ENCODE measurements at places on chromosomes 2 and 18. TPM values are rescaled to one million over a fixed set of nuclear protein-coding genes. Genes with fewer than 3 reads are reported as not detected.

GRCh38 chr2:10520926-10521325, 72.8 kb upstream of the ODC1 start:
- peaks cover 3% of the 10 kb centered on the region for H3K27me3 ChIP-seq
- no peak overlapping the region for H3K4me3 ChIP-seq
- DNase-seq: no peak
- H3K27ac ChIP-seq: no peak overlapping the region
- no peaks in the 10 kb centered on the region for H3K4me1 ChIP-seq

REG1A gene
- 37.3 TPM for total RNA-seq

- H3K4me1 ChIP-seq: peaks cover 5% of the 10 kb centered on the region
- H3K27me3 ChIP-seq: peaks cover 7% of the 10 kb centered on the region
- no peaks in the 10 kb centered on the region for H3K36me3 ChIP-seq
- H3K27ac ChIP-seq: no peak overlapping the region
These were observed 234.8 kb upstream of the PIK3C3 start for GRCh38 chr18:41720226-41720625.

PRR30 gene
- total RNA-seq: not detected

- no peak overlapping the region for H3K27ac ChIP-seq
- no peaks in the 10 kb centered on the region for H3K36me3 ChIP-seq
- no peak overlapping the region for H3K4me3 ChIP-seq
- DNase-seq: no peak
- H3K4me1 ChIP-seq: peaks cover 12% of the 10 kb centered on the region
- H3K27me3 ChIP-seq: peaks cover 3% of the 10 kb centered on the region
These were observed 41.9 kb upstream of the AAK1 start for GRCh38 chr2:69685321-69686048.

DNA sequence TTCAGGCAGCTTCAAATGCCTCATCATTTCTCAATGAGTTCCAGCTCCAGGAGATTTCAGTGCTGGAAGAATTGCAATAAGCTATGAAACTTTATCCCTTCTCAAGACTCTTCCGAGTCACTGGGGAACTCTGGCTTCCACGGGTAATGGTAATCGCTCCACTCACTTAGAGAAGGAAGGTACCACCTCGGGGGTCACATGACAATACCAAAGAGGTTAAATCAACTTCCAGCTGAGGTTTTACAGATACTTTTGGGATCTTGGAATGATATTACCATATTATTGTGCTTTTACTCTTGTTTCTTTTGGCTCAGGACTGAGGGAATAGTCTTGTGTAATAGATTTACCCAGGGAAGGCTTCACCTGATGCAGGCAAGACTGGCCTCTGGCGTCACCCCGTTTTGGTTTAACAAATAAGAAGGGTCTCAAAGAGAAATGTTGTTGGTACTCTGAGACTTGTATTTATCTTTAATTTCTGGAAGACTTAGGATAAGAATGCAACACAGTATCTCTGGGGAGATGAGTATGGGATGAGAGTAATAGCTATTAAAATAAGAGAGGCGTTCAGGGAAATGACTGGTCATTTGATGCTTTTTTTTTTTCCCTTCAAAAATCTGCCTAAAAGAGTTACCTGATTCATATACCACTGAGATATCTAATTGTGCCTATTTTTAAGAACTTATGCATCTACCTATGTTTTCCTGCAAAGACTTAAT, 316.9 kb upstream of the ZEB2 start:
- no peak for DNase-seq
- H3K27me3 ChIP-seq: peaks cover 6% of the 10 kb centered on the region
- H3K4me1 ChIP-seq: peaks cover 9% of the 10 kb centered on the region

DNA sequence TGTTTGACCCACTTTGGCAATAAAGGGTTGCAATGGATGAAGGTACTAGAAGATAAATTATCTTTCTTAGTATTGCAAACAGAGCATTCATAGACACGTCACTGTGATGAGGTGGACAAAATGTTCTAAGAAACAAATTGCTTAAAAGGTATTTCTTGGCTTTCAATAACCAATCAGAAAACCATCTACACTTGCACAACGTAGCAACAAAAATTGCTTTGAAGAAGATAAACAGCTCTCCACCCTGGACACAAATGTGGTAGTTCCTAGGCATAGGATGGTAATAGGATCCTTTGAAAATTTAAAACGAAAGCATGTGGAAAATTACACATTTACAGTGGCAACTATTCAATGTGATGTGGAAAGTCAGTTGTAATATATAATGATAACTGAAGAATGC, 439.9 kb upstream of the ETAA1 start:
- peaks cover 36% of the 10 kb centered on the region for H3K4me1 ChIP-seq
- H3K4me3 ChIP-seq: no peak overlapping the region
- H3K27ac ChIP-seq: no peak overlapping the region
- DNase-seq: no peak
- peaks cover 4% of the 10 kb centered on the region for H3K36me3 ChIP-seq

DNA sequence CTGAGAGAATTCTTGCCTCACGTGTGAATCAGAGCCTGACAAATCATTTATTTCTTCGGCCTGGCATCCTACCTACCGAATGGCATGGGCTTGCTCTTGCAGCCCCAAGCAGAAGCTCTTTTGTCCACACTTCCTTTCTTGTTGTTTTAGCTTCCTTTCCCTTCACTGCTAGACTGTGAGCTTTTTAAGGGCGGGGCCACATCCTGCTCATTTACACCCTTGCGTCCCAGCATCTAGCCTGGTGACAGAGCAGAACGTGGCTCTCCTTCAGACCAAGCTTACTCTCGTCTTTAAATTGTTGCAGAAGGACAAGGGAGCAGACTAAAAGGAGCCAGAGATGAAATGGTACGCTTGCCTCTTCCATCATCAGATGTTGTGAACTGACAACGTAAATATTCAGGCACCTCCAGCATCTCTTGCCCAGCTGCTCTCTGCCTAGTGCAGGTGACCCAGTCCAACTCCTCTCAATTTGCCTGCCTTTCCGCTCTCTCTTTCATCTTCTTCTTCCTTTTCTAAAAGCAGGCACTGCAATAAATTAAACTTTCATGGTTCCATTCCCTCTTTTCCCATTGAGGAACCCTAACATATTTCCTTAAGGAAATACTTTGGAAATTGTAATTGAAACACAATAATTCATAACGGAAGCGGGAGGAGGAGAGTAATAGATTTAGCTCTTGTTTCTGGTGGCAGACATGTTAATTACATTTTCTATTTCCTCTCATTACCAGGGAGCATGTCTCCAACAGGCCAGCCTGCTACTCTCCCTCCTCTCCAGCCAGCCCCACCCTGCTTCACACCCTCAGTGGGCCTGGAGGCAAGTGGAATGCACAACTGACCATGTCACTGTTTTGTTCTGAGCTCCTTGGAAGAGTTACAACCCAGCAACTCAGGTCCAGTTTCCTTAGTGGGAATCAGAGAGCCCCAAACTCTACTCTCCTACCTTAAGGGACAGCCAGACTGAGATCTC, 228.1 kb upstream of the TRIB2 start:
- H3K36me3 ChIP-seq: no peaks in the 10 kb centered on the region
- no peaks in the 10 kb centered on the region for H3K27me3 ChIP-seq
- no peak overlapping the region for H3K4me3 ChIP-seq
- no peak for DNase-seq
- H3K4me1 ChIP-seq: no peaks in the 10 kb centered on the region

- no peaks in the 10 kb centered on the region for H3K4me1 ChIP-seq
- DNase-seq: no peak
- H3K4me3 ChIP-seq: no peak overlapping the region
- H3K27me3 ChIP-seq: no peaks in the 10 kb centered on the region
- H3K36me3 ChIP-seq: peaks cover 40% of the 10 kb centered on the region
These were observed 41.6 kb downstream of the CREB1 start for GRCh38 chr2:207571370-207571769.

DNA sequence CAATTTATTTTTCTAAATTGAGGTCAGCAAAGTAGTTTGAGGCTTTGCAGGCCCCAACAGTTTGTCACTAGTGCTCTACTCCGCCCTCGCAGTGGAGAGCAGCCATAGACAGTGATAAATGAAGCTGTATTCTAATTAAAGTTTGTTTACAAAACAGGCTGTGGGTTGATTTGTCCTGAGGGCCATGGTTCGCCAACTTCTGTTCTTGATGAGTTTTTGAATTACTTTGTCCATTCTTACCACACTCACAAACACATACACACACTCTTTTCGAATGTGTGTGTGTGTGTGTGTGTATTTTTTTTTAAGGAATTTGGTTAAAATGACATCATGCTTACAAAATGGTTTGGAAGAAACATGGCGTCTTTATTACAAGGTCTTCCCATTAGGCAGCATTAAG, 68.6 kb downstream of the MTCL1 start:
- no peaks in the 10 kb centered on the region for H3K27me3 ChIP-seq
- H3K4me1 ChIP-seq: peaks cover 40% of the 10 kb centered on the region
- peak; percentile 11 for DNase-seq
- H3K27ac ChIP-seq: peak overlapping the region; percentile 70
- H3K36me3 ChIP-seq: peaks cover 3% of the 10 kb centered on the region
- H3K4me3 ChIP-seq: no peak overlapping the region

OXER1 gene
- 2.8 TPM for total RNA-seq

C2orf49 gene
- total RNA-seq: 25.8 TPM

DNA sequence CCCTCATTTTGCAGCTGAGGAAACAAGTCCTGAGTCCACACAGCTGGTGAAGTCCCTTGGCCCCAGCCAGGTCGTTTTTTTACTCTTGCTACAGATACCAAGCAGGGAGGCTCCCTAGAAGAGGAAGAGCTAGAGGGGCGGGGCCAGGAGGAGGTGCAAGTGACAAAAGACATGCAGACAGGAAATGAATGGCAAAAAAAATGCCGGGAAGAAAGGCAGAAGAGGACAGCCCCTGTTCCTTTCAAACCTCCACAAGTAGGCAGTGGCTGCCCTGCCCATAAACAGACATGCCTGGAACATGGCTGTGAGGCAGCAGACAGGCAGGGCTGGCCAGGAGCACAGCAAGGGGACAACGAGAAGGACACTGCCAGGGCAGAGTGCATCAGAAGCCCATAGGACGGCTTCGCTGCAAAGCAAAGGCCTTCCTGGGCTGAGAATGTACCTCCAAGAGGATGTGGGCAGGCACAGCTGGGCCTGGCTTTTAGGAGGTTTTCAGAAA, 108.7 kb downstream of the ZBTB7C start:
- peaks cover 24% of the 10 kb centered on the region for H3K4me1 ChIP-seq
- peaks cover 2% of the 10 kb centered on the region for H3K27me3 ChIP-seq
- no peak for DNase-seq
- no peaks in the 10 kb centered on the region for H3K36me3 ChIP-seq

TRIM43 gene
- not detected for total RNA-seq

DNA sequence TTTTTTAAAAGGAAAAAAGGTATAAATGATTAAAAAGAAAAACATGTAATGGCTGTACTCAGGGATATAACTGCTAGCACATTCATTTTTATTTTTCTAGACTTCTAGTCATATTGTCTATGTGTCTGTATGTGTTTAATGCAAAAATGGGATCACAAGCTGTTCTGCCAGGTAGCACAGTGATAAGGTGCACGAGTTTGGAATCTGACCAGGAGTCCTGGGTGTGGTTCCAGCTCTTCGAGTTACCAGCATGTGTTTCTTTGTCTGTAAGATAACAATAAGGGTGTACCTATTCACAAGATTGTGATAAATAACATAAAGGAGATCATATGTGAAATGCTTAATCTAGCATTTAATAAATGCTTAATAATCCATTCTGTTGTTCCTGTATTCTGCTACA, 145.3 kb downstream of the PKP4 start:
- H3K4me1 ChIP-seq: peaks cover 12% of the 10 kb centered on the region
- H3K27ac ChIP-seq: no peak overlapping the region
- no peak overlapping the region for H3K4me3 ChIP-seq
- no peaks in the 10 kb centered on the region for H3K27me3 ChIP-seq
- no peak for DNase-seq
- peaks cover 16% of the 10 kb centered on the region for H3K36me3 ChIP-seq

DNA sequence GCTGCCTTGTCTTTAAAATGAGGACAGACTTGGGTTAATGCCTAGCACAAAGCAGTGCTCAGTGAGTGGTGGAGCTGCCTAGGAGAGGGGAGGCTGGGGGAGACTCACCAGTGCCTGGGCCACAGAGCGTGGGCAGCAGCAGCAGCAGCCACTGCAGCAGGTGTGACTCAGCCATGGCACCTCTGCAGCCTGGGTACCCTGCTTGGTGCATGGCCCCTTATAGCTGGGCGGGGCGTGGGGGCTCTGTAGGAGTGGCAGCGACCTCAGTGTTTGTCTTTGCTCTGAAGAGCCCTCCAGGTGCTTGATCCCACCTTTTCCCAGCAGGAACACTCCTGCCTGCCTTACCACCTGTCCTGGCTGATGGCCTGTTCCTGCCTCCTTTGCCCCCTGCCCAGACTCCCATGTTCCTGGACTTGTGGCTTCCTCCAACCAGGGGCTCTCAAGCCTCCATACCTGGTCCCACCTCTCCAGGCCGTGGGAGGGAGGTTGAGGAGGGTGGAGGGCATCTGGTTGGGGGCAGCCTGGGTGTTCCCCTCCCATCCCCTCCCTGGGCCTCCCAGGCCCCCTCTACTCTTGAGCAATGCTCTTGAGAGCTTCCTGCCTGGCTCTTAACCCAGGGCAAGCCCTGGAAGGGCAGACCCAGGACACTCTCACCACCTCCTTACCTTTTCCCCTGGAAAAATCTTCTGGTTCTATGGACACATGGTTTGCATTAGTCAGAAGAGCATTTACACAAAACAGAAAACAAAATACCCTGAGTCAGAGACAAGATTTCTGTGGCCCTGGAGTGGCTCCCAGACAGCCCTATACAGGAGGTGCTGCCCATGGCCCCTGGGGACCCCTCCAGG, at the start of gene SFTPB:
SFTPB (minus strand) TSS at position 191 of the 848 bp plus-strand sequence; CDS start at position 175, 16 bp downstream.
- no peak within 1 kb of the TSS for H3K4me3 ChIP-seq
- DNase-seq: no peak
- H3K36me3 ChIP-seq: no peaks in the 10 kb centered on the region
- H3K4me1 ChIP-seq: peaks cover 7% of the 10 kb centered on the region

DNA sequence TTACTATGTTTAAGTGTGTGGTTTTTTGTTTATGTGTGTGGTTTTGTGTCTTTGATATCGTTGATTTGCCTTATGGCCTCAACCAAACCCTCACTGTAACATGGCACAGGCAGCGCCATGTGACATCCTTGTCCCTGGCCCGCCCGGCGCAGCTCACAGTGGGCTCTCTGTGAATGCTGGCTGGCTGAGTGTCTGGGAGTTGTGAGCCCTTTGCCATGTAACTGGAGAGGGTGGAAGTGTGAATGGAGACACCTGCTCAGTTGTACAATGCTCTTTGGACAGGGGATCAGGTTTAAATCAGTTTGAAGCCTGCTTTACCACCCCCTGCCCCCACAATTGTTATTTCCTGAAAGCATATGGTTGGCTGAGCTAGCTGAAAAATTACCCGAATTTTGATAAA, 41.8 kb downstream of the TCF7L1 start:
- DNase-seq: no peak
- H3K27ac ChIP-seq: no peak overlapping the region
- peaks cover 6% of the 10 kb centered on the region for H3K36me3 ChIP-seq
- H3K4me3 ChIP-seq: no peak overlapping the region

GRCh38 chr2:217269701-217270484, 410.0 kb upstream of the TNP1 start:
- H3K36me3 ChIP-seq: peaks cover 4% of the 10 kb centered on the region
- H3K4me1 ChIP-seq: peaks cover 37% of the 10 kb centered on the region
- H3K27me3 ChIP-seq: peaks cover 8% of the 10 kb centered on the region
- peak overlapping the region; percentile 43 for H3K4me3 ChIP-seq

- H3K4me1 ChIP-seq: peaks cover 14% of the 10 kb centered on the region
- no peak overlapping the region for H3K4me3 ChIP-seq
- no peaks in the 10 kb centered on the region for H3K27me3 ChIP-seq
- peaks cover 7% of the 10 kb centered on the region for H3K36me3 ChIP-seq
- no peak overlapping the region for H3K27ac ChIP-seq
- no peak for DNase-seq
These were observed 248.5 kb downstream of the HAUS1 start for GRCh38 chr18:46352520-46353250.

GRCh38 chr2:174554529-174555150, 43.0 kb downstream of the WIPF1 start:
- H3K4me3 ChIP-seq: no peak overlapping the region
- H3K36me3 ChIP-seq: no peaks in the 10 kb centered on the region
- H3K27me3 ChIP-seq: no peaks in the 10 kb centered on the region
- no peak overlapping the region for H3K27ac ChIP-seq
- no peaks in the 10 kb centered on the region for H3K4me1 ChIP-seq

APCDD1 gene
- total RNA-seq: 139 TPM
